ENCODE measurements at places on chromosomes 5 and 9. TPM values are rescaled to one million over a fixed set of nuclear protein-coding genes. Genes with fewer than 3 reads are reported as not detected.

DNA sequence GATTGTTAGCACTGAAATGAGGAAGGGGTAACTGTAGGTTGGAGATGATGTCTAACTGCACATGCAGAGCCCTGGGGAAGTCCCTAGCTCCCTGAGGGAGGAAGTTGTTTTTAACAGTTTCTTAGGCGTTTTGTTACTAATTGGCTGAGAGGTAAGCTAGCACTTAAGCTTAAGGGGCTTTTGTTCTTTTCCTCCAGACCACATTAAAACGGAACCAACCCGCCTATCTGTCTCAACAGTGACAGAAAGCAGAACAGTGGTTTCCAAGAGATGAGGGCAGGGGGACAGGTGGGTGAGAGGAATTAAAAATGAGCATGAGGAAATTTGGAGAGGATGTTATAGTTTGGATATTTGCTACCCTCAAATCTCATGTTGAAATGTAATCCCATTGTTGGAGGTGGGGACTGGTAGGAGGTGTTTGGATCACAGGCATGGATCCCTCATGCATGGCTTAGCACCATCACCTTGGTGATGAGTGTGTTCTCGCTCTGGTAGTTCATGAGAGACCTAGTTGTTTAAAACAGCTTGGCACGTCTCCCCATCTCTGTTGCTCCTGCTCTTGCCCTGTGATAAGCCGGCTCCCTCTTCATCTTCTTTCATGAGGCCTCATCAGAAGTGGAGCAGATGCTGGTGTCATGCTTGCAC lies 38.9 kb downstream of the LYRM7 start:
- no peak for DNase-seq

DNA sequence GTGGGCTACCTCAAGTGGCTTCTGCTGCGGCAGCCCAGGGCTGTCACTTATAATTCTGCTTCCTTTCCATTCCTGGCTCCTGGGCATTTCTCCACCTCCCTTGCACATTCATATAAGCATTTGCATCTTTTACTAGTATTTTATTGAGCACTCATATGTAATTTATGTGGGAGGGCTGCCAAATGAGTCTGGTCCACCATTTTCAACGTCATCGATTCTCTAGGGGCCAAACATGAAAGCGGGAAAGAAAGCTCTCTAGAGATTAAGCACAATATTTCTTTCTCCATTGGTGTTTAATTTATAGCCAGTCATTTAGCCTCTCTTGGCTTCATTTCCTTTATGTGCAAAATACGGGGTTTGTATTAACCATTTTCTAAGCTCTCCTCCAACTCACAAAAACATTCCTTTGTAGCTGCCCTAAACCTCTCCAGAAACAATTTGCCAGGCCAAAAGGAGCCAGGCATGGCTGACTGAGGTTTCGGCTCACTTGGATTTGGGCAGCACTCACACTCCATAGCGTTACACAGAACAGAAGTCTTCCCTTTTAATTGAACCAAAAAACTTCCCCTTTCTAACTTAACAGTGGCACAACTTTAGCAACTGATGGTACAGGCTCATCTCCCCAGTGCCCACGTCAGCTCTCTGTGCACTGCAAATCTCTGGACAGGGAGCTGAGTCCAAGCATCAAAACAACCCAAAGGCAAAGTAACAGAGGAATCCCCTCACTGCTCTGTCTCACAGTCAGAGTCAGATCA lies 183.5 kb downstream of the ROR2 start:
- no peak for DNase-seq

Gene SHOC1
- not detected for total RNA-seq

Gene BNC2
- 26.8 TPM for total RNA-seq

- no peak for DNase-seq
Measured at GRCh38 chr5:6861036-6861435, 147.8 kb downstream of the TENT4A start.

Gene SLC35A4
- 78.6 TPM for total RNA-seq

- DNase-seq = no peak
Measured at GRCh38 chr9:23232831-23233230, 593.2 kb downstream of the ELAVL2 start.

DNA sequence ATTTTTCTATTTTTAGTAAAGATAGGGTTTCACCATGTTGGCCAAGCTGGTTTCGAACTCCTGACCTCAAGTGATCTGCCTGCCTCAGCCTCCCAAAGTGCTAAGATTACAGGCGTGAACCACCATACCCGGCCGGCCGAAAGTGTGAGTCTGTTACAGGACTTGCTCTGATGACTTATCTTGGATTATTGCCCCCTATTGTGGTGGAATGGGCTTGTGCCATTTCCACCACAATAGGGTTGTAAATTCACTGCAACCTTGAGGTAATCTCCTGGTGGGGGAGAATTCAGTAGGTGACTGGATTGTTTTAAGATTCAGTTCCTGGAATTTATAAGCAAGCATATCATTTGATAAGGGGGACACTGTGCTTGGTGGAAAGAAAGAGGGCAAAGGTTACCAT lies 15.0 kb upstream of the HMGCR start:
- peak; percentile 25 for DNase-seq

DNA sequence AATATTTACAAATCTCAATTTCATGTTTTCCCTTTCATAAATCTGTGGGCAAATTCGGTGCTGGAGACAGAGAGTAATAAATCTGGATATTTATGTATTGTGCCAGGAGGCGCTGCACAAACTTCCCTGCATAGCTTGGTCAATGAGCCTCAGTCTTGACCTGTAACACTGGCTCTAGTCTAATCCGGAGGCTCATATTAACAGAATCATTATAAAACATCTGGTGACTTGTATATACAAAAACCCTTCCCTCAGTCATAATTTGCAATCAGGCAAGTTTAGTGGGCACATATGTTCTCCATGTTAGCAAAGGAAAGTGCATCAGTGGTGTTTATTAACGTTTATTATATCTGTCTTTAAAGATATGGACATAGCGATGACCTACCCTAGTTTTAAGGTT lies 104.0 kb upstream of the BNC2 start:
- no peak for DNase-seq

DNA sequence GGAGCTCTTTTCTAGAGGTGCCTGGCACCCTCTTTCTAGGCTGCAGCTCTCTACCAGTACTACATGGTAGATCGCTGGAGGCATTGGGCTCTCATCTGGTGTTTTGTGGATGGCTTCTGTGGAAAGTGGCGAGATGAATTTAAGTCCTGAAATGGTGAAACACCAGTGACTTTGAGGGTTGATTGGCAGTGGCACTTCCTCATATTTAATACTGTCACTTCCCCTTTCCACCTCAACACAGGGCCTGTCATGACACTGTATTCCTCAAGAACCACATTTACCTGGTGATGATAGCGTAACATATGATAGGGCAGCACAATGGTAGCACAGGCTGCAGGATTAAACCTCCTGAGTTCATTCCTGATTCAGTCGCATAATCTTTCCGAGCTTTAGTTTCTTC lies 132.1 kb downstream of the KDM4C start:
- DNase-seq = no peak

Gene CDH9
- 0.73 TPM for total RNA-seq

- DNase-seq = no peak
Measured at GRCh38 chr5:146947181-146947941, 68.8 kb upstream of the PPP2R2B start.

Gene RNF183
- total RNA-seq = not detected

- DNase-seq = no peak
Measured at GRCh38 chr5:160075073-160075472, 44.2 kb downstream of the PWWP2A start.

DNA sequence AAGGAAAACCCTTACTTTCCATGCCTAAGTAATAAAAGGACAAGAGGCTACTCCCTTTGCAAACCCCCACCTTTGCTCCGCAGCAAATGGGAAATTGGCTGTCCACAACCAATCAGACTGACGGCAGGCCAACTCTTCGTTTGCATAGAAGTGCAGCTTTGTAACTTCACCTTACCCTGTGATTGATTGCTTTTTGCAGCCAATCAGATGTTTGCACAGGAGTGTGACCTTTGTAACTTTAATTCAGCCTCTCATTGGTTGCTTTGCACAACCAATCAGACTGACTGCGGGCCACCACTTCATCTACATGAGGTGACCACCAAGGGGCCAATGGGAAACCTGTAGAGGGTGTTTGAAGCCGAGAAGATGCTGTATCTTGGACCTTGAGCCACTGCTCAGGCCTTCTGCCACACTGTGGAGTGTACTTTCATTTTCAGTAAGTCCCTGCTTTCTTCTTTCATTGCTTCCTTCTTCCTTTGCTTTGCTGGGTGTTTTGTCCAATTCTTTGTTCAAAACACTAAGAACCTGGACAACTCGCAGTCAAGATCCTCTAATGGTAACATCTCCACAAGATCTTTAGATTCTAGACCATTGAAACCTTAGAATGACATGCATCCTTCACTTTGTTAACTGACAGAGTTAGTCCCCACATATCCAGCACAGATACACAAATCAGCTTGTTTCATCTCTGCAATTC lies 51.3 kb upstream of the FREM1 start:
- no peak for DNase-seq

- DNase-seq = no peak
Measured at GRCh38 chr9:14530841-14531240, 162.4 kb downstream of the ZDHHC21 start.

DNA sequence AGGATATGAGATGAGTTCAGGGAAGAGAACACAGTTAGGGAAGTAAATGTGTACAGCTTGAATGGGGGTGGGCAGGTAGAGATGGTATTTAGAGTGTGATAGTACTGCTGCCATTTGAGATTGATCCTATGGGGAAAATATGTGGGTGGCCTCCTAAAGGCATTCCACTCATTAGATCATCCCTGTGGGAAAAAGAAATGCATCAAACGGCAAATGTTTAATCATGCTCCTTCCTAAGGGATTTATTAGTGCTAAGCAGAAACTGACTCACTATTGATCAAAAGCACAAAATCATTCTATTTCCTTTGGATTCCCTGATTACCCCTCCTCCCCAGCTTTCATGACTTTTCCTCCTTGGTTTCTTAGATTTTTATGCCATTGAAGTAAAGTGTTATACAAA lies 36.4 kb upstream of the SMC5 start:
- no peak for DNase-seq

Gene NXNL2
- total RNA-seq = 1.9 TPM

Gene SNX30
- 12.2 TPM for total RNA-seq

DNA sequence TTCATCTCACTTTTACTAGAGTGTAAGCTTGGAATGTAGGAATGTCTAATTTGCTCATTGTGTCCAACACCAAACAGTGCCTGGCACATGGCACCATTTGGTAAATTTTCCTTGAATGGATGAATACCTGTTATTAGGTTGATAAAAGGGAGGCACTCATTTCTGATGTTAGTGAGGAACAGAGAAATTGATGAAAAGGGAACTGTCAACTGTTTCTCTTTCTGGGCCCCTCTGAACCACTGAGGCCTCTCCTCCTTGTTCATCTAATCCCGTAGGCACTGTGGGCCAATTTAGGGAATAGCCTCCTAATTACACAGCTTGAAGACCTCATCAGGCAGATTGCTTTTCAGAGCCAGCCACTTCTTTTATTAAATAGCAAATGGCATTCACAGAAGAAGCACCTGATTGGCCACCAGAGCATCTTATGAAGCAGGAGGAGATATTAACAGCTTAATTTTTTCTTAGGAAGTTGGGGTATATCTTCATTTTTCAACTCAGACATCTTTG lies 22.6 kb downstream of the MRRF start:
- DNase-seq = no peak

Gene IGFBPL1
- 36.6 TPM for total RNA-seq

Gene NR4A3
- total RNA-seq = 0.23 TPM

DNA sequence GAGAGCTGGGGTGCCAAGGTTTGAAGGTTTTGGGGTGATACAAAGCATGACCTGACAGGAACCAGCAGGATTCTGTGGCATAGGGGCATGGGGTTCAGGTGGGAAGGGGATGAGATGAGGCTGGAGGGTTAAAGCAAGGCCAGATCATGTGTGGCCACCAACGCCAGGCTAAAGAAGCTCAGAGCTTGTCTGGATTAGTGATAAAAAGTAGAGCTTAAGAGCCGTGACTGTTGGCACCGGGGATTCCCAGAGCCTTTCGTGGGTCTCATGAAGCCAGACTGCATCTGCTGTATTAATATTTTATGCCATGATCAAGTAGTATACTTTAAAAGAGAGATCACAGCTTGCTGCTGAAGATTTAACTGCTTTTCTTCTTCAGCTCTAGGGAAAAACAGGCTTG lies 8.5 kb upstream of the GSN start:
- DNase-seq = no peak

DNA sequence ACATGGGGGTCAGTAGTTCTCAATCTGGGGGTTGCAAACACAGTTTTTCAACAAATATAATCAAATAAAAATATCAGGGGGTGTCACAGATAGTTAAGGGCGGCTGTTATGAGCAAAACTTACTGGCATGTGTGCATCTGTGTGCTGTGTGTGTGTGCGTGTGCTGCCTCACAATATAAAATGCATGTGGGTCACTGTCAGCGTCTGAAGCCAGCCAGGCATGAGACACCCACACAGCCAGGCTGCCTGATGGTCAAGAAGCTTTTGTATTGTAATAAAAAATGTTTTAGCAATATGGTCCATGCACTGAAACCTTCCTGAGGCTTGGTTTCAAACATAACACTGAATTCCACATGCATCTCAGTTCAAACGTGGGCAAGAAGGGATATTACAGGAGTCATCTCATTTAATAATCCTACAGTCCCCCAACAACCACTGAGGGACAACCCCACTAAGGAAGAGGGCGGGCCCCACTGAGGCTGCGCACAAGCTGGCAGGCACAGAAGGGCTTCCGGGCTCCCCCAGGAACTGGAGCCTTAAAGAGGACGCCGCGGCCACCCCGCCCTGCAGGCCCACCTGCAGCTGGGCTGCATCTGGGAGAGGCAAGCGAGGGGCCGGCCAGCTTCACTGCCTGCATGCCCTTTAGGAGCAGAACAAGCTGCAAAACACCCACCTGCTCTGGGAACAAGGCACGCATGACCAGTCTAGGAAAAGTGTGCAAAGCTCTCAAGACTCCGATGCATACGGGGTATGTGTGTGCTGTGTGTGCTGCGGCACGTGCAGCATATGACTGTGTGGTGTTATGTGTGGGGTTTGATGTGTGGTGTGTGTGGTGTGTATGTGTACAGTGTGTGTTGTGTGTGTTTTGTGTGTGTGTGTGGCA lies 14.1 kb downstream of the SEMA4D start:
- DNase-seq = no peak

Gene CDC25C
- total RNA-seq = 20.8 TPM

Gene CD72
- total RNA-seq = 4.5 TPM

DNA sequence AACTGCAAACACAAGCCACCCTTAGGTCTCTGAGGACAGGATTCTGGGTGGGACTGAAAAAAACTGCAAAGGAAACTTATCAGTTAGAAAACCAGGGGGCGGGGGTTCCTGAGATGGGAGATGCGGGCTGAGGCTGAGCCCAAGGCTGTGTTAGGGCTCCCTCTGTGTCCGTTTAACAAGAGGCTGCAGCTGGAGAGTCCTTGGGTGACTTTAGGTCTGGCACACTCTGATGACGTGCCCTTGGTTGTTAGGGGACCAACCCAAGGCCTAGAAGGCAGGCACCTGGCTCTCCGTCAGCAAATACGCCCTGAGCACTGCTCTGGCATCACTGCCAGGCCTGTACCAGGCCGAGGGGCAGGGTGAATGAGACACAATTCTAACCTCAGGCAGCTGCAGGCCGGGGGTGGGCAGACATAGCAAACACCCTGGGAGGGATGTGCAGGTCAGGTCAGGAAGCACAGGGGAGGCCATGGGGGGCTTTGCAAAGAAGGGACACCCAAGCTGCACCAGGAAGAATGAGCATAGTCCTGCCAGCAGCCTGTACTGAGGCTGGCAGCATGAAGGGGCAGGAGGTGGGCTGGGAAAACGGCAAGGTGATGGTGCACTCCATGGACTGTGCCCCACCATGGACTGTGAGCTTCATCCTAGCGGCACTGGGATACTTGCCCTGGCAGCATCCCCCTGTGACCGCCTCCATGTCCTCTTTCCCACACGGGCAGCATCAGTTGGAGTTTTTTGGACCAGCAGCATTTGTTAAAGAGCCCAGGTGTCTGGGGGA lies 137.9 kb downstream of the GABBR2 start:
- DNase-seq = no peak

GRCh38 chr5:105030153-105030552 lies 1467.6 kb upstream of the NUDT12 start:
- DNase-seq = no peak

Data from H1 (cell line).